ENCODE measurements at places on chromosomes 11 and 22.

DNA sequence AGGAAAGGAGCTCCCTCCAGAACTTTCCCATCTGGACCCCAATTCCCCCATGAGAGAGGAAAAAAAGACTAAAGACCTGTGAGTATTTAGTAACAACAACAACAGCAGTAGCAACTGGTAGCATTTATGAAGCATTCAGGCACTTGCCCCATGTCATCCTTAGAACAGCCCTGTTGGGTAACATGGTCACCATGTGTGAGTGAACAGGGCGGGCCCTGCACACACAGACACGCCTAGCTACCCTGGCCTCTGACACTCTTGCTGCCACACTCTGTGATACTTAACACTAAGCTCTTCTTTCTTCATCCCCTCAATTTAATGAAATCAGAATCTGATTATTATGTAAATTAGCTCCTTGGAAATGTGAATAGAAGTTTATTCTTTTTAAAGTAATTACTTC lies 26.1 kb upstream of the SLC25A18 start:
- DNase-seq, result no peak

DNA sequence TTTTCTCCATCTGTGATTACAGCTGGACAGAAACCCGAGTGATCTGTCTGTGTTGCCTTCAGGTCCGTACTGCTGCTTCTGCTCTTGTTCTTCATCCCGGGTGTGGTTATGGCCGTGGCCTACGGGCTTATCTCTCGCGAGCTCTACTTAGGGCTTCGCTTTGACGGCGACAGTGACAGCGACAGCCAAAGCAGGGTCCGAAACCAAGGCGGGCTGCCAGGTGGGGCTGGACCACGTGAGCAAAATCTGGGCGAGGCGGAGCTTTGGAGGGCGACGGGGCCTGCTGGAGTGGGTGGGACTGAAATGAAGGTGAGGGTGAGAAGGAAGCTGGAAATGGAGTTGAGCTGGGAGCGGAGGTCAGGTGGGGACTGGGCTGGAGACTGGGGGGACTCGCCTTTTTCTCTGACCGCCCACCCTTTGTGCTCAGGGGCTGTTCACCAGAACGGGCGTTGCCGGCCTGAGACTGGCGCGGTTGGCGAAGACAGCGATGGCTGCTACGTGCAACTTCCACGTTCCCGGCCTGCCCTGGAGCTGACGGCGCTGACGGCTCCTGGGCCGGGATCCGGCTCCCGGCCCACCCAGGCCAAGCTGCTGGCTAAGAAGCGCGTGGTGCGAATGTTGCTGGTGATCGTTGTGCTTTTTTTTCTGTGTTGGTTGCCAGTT lies 11.1 kb downstream of the CCKBR start:
- no peak for DNase-seq

DNA sequence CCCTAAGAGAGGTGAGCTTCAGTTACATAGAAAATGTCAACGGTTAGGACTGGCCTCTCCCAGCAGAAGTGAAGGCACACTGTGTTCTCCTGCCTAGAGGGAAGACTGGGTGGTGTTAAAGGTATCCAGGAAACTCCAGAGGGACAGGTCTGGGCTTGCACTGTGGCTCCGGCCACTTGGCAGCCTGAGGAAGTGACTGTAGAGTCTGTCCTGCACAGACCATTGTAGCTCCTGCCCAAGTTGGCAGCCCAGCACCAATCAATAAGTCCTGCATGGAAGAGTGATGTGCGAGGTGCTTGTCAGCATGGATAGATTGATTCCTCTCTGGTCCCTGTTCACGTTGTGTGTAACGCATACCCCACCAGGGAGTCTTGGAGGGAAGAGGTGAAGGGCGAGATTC lies 284.8 kb downstream of the TENM4 start:
- no peak for DNase-seq

GRCh38 chr11:12441231-12441861 lies 64.0 kb downstream of the PARVA start:
- no peak for DNase-seq

DNA sequence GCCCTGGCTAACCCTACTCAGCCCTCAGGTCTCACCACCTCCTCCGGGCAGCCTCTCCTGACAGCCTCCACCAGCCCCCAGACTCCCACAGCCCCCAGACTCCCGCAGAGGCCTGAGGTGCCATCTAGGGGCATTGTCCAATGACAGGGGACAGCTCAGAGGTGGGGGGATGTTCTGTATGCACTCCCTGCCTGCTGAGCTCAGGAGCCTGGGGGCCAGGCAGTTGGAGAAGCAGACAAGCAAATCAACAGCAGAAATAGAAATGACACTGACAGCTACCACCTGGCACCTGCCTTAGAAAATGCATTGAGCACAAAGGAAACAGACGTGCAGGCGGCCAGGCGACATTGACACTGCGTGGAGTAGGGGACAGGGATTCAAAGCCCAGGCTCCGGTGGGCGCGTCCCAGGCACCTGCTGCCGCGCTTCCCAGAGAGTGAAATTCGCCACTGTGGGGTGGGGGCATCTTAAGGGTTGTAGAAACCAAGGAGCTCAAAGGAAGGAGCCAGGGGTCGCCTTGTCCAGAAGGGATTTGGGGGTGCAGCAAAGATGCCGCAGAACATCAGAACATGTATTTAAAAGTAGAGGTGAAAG lies 22.5 kb upstream of the WNT7B start:
- no peak for DNase-seq

DNA sequence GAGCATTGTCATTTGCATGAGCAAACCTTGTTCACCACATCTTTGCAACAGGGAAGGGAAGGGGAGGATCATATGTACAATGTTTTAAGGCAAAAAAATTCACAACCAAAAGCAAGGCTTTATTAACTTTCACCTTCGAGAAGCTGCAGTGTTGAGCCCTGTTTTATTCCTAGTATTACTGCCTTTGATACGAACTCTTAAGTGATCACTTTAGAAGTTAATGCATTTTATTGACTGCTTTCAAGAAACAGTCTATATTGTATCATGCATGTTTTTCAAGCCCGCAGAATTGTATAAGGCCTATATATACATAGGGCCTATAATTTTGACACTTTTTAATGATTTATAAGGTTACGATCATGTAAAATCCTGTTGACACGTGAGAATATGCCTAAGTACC lies 117.5 kb upstream of the VPREB1 start:
- no peak for DNase-seq

Measured in activated T-cell treated with anti-CD3 and anti-CD28 coated beads, Interleukin-2, amount 50 U/mL, for 24 hours (primary cell).